ENCODE measurements at places on chromosomes 3 and 15.

GRCh38 chr3:15327941-15328340 is 4.4 kb downstream of the SH3BP5 start:
- DNase-seq: no peak

GRCh38 chr3:176514297-176514696 is 683.0 kb downstream of the TBL1XR1 start:
- DNase-seq: no peak

DNA sequence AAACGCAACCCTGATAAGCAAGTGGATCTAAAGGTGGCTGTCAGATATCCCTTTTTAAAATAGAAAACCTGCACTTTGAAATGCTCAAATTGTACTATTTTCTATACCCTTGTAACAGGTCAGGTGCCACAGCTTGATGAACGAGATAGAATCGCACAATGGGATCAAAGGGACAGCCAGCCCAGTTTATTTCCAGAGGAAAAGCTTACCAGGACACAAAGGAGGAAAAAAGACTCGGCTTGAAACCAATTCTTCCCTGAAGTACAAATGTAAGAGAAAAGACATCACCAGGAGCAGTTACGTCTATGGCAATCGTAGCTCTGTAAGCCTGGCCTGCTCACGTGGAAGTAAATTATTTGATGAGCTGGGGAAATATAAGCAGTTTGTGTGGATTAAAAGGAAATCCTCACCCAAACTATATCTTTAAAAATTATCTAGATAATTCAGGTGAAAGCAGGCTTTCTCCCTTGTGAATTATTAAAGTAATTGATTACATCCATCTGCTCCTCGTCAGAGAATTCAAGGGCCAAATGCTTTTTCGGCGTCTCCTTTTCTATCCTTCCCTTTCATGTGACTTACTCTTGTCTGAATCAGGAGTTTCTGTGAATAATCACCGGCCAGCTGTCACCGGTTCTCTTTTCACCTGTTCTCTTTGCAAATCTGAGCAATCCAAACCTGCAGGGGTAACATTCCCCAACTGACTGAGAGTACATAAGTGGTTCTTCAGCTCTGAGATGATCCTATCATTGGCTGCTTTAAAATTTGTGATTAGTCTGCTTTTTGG is 339.2 kb upstream of the ONECUT1 start:
- DNase-seq: no peak

GRCh38 chr3:32148351-32148750 is 41.9 kb downstream of the GPD1L start:
- DNase-seq: no peak

- no peak for DNase-seq
Measured at GRCh38 chr3:44259404-44259803, 17.7 kb downstream of the TOPAZ1 start.

Measured in central memory CD4-positive, alpha-beta T cell (primary cell).